ENCODE measurements at places on chromosomes 1 and 21.

GRCh38 chr1:162639718-162640117 is 7.5 kb downstream of the DDR2 start:
- no peak for DNase-seq

DNA sequence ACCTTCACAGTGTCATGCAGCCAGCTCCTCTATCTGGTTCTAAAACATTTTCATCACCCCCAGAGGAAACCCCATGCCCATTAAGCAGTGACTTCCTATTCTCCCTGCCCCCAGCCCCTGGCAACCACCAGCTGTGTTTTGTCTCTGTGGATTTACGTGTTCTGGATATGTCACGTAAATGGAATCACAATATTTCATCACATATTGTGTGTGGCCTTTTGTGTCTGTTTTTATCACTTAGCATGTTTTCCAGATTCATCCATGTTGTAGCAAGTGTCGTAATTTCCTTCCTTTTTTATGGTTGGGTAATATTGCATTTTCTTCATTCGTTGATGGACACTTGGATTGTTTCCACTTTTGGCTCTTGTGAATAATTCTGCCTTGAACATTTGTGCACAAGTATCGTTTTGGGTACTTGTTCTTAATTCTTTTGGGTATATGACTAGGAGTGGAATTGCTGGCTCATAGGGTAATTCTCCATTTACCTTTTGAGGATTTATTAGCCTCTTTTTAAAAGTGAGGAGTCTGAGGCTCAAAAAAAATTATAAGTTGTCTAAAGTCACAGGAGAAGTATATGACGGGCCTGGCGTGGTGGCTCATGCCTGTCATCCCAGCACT is 127.0 kb downstream of the MRPS6 start:
- DNase-seq: no peak

DNA sequence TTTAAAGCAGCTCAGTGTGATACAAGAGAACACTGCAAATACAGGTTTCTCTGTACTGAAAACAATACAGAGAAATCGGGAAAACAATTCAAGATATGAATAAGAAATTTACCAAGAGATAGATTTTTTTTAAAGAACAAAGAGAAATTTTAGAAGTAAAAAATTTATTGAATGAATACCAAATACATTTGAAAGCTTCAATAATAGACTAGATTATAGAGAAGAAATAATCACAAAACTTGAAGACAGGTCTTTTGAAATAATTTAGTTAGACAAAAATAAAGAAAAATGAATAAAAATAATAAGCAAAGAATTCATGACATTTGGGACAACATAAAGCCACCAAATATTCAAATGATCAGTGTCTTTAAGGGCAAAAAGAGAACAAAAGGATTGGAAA is 13.6 kb upstream of the FMO4 start:
- DNase-seq: no peak

DNA sequence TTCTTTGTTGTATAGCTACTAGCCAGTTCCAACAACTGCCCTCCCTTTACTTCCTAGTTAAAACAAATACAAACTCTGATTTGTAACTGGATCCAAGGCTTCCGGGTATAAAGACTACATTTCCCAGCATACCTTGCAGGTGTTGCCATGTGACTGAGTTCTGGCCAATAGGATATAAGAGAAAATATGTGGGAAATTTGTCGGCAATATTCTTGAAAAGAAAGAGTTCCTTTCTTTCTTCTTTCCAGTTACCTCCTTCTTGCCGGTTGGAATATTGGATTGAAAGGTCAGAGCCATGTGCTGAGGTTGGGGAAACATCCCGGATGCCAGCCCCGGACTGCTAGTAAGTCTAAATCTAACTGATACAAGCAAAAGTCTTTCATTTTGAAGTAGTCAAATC is 23.0 kb upstream of the ZBTB40 start:
- DNase-seq: no peak

DNA sequence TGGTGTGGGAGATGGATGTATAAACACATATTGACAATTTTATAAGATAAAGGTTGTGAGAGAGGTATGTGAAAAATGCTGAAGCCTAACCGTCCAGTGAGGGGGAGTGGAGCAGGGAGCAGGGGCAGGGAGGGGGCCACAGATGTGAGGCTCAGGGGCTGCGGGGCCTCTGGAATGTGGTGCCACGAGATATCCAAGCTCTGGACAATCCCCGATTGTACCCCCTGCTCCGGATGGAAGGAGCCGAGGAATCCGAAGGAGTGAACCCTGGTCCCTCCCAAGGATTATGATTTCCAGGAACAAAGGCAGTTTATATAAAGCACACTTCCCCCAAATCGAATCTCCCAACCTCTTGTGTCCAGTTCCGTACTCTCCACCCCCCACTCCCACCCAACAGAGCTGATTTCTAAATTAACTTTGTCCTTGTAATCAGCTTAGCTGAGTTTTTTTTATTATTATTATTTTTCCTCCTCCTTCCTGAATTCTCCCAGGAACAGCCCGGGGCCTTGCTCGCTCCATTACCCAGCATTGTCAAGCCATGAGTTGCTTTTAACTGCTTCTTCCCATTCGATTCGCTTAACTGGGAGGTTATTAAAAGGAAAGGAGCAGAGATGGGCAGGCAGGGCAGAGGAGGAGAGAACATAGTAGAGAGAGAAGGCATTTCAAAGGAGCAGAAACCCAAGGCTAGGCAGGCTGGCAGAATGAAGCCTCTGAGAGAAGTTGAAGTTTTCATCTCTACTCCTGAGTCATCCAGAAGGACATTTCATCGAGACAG is 9.4 kb downstream of the KIRREL1 start:
- no peak for DNase-seq

DNA sequence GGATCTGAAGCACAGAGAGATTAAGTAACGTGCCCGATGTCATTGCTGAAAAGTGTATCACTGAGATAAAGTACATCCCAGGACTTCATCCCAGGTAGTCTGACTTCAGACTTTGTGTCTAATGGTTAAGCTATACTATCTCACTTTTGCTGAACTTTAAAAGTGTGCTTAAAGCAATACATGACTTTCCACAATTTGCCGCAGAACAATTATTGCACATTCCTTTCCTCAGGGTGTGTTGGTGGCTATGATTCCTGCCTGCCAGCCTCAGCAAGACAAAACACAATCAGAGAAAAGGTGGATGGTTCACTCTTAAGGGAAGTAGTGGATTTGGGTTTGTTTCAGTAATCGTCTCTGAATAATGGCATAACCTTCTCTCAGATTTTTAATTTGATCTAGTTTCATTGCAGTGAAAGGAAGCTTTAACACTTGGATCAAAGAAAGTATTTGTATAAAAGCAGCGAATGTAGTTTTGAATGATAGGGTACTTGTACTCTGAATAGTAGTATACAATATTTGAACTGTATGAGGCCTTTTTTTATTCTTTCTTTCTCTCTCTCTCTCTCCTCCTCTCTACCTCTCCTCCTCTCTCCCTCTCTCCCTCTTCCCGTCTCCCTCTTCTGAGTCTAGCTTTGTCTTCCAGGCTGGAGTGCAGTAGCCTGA is 47.0 kb downstream of the CNST start:
- no peak for DNase-seq

- no peak for DNase-seq
Observed at GRCh38 chr1:50346621-50347020, 76.6 kb downstream of the DMRTA2 start.

GRCh38 chr1:22379566-22379965 is 72.1 kb upstream of the ZBTB40 start:
- no peak for DNase-seq

DNA sequence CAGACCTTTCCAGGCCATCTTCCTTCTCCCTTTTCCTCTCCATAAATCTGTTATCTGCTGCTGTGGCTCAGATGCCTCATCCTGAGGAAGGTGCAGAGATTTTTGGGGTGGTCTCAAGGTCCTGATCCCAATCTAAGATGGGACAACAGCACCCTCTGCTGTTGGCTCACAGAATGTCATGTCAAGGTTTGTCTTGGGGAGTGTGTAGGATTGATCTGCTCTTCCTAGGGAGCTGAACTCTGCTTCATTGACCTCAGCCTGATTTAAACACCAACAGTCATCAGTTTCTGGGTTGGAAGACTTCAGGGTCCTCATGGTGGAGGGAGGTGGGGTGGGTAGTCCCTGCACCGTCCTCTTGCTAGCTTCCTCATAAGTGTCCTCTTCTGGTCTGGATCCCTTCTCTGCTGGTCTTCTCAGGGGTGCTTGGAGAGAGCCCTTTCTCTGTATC is 62.8 kb upstream of the LAX1 start:
- no peak for DNase-seq

DNA sequence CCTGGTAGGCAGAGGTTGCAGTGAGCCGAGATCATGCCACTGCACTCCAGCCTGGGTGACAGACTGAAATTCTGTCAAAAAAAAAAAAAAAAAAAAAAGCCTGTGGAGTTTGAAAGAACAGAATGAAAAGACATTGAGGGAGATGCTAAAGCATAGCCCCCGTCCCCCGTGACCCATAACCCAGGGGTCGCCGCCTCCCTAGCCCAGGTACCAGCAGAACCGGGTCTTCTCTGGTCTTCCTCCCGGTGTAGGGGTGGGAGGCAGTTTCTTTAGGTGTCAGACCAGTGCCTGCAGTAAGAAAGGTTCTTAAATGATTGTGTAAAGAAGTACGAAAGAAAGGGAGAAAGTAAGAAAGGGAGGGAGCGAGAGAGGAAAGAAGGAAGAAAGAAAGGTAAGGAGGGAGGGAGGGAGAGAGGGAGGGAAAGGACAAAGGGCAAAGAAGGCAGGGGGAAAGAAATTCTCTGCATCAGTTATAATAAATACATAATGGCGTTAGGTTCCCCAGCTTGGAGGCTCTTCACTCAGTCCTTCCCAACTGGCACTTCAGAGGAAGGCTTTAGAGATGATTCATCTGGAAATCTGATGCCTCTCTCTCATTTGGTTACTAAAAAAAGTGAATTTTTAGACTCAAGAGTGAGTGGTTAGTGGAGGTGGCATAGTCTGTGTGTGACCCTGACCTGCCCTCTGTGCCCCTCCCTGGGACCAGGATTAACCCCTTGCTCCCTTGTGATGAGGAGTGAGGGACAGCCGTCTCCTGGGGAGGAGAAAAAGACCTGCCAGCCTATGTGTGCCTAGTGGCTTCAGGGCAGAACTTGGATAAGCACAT is 1.1 kb downstream of the IL24 start:
- DNase-seq: no peak

GRCh38 chr1:176540428-176540827 is 77.5 kb downstream of the PAPPA2 start:
- DNase-seq: no peak

DNA sequence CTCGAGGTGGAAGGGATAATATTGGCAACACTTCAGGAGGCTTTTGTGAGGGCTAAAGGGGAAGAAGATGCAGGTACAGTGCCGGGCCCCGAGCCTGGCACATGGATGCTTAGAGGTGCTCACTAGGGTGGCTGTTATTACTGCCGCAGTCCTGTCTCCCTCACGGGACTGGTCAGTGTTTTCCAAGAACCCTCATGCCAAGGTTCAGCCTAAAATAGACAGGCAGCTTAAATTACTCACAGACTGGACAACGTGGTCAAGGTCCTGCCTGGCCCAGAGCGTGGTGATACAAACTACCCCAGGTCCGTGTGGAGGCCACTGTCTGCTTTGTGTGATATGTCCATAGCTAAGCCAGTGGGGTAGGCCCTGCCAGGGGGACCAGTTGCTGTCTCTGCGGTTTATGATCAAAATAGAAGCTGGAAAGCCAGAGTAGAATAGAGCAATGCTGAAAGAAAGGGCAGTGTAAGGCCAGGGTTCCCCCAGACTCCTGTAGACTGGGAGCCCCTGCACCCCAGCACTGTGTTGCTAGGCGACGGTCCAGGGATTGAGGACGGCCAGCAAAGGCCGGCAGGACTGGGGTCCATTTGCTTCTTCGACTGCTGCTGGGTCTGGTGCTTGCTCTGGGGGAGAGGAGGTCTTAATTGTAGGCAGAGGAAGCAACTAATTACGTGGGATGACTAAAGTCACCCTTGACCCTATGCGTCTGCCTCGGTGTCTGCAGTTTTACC is 36.1 kb downstream of the ELAPOR1 start:
- DNase-seq: no peak

DNA sequence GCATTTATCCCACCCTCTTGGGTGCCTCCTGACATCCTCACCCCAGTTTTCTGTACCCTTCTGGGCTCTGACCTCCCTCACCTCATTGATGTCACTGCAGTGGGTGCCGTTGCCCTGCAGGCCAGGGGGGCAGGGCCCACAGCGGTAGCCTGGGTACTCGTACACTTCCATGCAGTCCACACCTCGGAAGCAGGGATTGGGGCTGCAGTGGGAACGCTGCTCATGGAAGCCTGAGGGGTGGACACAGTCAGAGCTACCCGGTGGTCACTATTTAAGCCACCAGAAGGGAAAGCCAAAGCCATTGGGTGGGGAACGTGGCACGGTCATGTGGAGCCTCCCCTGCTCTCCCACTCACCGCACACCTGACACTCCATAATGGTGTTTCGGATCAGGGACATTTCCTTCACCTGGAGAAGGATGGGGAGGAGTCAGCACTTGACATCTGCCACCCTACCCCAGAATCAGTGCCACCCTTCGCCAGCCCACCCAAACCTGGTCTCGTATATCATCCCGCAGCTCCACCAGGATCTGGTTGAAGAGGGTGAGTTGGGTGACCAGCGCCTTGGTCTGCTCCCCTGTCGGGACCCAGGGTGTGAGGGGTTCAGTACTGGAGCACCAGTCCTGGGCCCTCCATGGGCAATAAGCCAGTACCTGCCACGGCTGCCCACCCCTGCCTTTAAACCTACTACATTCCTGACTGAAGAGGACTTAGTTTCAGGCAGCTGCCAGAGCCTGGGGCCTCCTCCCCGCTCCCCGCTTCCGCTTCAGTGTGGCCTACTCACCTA is 4.8 kb downstream of the THBS3 start:
- no peak for DNase-seq

DNA sequence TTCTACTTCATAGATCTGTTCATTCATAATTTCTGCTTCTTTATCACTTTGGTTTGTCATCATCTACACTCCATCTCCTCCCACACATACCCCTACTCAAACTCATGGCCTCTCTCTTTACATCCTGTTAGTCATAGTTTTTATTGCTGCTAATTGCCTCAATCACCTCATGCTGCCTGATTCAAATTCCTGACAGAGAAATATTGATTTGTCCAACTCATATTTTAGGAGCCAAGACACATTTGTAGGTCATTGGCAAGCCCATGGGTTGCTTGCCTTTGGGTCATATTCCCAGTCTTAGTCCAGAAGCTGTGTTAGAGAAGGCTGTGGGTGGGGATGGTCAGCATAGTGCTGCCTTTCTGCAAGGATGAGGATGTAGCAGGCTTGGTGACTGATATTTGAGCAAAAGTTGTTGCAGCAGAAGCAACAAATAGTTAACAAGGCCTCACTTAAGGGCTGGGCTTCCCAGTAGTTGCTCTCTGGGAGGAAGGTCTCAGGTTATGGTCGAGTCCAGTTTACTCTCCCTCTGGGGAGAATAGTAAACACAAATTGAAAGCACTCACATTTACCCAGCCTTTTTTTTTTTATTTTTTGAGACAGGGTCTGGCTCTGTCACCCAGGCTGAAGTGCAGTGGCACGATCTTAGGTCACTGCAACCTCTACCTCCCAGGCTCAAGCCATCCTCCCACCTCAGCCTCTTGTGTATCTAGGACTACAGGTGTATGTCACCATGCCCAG is 22.4 kb upstream of the EPS15 start:
- no peak for DNase-seq

DNA sequence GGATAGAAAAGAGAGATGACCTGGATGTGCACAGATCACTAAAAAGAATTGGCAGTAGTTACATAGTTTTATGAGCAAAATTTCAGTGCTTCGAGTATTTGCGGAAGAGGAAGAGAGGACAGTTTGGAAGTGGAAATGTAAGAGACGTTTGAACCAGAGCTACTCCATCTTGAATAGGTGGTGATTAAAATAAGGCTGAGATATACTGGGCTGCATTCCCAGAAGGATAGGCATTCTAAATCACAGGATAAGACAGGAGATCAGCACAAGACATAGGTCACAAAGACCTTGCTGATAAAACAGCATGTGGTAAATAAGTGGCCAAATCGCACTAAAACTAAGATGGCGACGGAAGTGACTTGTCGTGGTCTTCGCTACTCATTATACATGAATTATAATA is 453.3 kb downstream of the COL11A1 start:
- no peak for DNase-seq
